ENCODE measurements at places on chromosomes 12 and 14.

DNA sequence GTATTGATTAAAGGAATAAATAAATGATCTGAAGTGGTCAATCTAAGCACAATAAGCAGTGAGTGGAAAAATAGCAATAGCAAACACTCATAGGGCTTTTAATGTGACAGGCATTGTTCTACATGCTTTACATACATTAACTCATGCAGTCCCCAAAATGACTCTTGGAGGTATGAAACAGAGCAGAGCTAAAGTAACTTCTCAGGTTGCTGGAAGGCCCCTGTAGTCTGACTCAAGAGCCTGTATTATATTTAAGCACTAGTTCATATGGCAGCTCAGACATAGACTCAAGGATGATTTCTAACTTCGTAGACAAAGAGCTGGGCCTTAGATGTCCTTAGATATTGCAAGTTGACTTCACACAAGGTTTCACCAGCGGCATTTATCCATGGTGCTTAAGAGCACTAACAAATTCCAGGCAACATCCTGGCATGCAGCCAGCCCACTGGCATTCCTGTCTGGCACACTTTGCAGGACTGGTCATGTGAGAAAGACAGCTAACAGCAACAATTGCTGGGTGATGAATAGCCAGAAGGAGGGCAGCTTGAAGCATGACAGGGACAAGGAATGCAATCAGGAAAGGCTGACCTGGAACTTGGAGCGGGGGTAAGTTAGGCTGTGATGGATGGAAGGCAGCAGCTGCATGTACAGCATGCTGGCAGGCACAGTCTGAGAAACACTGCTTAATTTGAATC lies 22.9 kb upstream of the KTN1 start:
- peak; percentile 75 for DNase-seq

DNA sequence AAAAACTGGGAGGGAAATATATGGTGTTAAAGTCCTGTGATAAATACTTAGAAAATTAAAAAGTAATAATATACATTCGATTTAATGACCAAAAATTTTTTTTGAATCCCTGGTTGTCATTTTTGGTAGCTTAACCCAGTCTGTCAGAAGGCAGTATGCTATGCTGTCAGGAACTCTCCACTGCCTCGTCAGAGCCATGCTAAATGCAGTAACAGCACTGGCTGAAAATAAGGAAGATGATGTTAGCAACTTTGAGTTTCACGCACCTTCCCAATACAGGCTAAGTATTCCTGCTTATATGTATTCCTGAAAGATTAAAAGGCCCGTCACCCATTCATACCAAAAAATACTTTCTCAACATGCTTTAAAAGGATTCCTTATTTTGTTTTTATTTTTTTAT lies 34.2 kb downstream of the SAV1 start:
- DNase-seq, result no peak

- no peak for DNase-seq
Observed at GRCh38 chr12:47822863-47823262, 3.2 kb upstream of the HDAC7 start.

DNA sequence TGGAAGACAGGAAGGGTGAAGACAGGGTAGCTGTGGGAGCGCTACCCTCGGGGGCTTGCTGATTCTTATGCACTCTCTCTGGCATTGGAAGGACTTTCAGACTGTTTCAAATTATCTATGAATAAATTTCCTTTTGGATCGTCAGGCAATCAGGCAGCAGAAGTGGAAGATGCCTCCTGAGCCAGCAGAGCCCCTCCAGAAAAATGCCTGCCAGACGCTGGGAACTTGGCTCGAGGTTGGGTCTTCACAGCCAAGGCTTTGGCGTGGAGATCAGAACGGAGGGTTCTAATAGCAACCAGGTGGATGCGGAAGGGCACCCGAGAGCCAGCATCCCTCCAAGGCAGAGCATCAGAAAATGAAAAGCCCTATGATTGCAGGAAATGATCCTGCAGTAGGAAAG lies 119.2 kb upstream of the RFLNA start:
- no peak for DNase-seq

GRCh38 chr12:55687746-55688145 lies 20.0 kb downstream of the ITGA7 start:
- no peak for DNase-seq

DNA sequence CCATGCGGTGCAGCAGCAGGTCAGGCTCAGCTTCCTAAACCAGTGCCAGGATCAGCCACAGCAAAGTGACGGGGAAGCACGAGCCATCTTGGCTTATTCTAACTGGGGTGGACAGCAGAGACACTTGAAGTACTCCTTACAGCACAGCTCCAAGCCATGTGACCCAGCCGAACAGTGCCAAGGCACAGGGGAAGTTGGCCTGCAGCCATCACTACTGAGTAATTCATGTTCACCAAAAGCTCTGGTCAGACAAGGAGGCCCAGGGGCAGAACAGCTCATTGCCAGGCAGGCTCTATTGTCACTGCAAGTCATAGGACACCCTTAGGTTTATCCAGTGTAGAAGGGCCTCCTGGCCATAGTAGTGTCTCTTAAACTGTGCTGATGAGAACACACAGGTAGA lies 23.4 kb upstream of the SLC35F4 start:
- DNase-seq, result peak; percentile 70

DNA sequence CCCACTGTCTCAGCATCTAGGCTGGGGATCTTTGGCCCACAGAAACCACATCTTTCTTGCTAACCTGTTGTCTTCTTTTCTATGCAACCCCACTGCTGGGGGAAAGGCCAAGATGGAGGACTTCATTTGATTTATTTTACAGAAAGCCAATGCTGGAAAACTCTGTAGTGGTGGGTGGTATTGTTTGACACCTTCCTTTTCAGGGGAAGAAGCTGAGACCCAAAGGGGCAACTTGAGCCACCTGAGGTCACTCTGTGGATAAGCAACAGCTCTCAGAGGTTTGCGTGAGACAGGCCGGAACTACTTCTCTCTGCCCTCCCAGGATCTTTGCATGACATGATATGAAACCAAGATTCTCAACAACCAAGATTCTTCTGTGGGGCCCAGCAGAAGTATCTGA lies 645.2 kb downstream of the VRK1 start:
- no peak for DNase-seq

DNA sequence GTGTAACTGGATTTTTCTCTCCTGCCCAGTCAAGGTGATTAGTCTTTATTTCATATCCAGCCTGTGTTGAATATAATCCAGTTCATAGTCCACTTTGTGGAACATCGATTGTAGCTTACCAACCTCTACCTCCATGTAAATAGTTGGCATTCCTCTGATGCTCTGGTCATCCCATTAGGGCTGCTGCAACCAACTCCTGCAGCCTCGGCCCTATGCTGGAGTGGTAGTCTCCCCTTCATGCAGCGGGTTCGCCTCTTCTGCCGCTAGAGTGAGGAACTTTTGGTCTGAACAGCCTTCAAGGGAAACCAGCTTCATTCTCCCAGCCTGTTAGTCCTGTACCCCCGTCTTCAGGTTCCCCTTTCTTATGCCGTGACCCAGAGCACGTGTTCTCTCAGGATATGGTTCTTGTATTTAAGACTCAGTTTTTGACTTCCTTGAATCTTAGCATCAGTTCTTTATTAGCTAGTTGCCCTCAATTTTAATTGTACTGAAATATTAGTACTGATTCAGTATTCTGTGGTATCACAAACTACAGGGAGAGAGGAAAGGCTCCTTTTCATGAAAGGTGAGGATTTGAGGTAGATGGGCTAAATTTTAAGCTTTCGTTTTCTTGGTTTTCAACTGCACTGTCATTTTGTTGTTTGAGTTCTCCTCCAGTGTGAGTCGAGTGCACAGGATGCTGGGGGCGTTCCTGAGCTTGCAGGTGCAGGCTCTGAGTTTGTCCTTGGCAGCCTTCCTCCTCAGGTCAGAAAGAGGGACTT lies 33.2 kb downstream of the ZNF664 start:
- no peak for DNase-seq

GRCh38 chr14:41758011-41758665 lies 151.5 kb downstream of the LRFN5 start:
- DNase-seq, result no peak

GRCh38 chr12:13135371-13136178 lies 32.1 kb upstream of the GSG1 start:
- DNase-seq, result peak; percentile 85

GRCh38 chr12:94033101-94033500 lies 115.3 kb upstream of the PLXNC1 start:
- DNase-seq, result no peak

DNA sequence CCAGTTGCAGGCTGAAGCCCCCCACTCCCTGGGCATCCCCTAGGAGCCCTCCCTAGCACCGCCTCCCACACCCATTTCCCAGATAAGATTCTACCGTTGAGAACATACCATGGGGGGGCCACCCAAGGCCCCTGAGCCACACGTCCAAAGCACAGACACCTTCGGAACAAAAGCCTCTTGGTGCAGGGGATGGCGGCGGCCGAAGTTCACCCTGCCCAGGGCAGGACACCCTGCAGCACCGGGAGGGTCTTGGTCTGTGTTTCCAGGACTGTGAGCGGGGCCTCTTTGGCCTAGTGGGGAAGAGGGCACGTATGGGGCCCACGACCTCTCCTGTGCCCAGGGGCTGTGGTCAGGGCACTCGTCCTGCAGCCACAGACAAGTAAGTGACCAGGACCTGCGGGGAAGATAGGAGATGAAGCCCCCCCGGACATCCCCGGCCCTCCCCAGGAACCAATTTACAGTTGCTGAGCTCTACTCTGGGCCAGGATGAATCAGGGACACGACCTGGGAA lies 154.3 kb upstream of the C14orf180 start:
- no peak for DNase-seq

GRCh38 chr14:101008631-101009336 lies 105.3 kb upstream of the RTL1 start:
- DNase-seq, result no peak

GRCh38 chr12:113172185-113172584 lies 13.1 kb downstream of the DDX54 start:
- no peak for DNase-seq

GRCh38 chr12:507391-507796 lies 47.7 kb downstream of the B4GALNT3 start:
- no peak for DNase-seq

GRCh38 chr12:122820838-122821271 lies 14.4 kb upstream of the HIP1R start:
- DNase-seq, result no peak

GRCh38 chr12:49954863-49955830 lies 4.6 kb downstream of the AQP2 start:
- DNase-seq, result no peak

GRCh38 chr14:38512236-38512635 lies 256.3 kb upstream of the CLEC14A start:
- no peak for DNase-seq

- DNase-seq, result no peak
Observed at GRCh38 chr14:70043001-70043400, 145.8 kb downstream of the SLC8A3 start.

DNA sequence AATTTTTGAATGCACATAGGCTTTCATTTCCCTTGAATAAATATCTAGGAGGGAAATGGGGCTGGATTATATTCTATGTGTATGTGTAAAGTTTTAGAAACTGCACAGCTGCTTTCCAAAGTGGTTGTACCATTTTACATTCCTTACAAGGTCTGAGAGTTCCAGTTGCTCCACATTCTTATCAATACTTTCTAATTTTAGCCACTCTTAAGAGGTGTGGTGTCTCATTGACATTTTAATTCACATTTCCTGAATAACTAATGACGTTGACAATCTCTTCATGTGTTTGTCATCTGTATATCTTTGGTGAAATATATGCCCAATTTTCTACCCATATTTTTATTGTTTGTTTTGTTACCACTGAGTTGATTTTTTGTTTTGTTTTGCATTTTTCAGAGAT lies 74.6 kb upstream of the VASH1 start:
- DNase-seq, result no peak

GRCh38 chr12:131860472-131861260 lies 32.5 kb downstream of the MMP17 start:
- no peak for DNase-seq

DNA sequence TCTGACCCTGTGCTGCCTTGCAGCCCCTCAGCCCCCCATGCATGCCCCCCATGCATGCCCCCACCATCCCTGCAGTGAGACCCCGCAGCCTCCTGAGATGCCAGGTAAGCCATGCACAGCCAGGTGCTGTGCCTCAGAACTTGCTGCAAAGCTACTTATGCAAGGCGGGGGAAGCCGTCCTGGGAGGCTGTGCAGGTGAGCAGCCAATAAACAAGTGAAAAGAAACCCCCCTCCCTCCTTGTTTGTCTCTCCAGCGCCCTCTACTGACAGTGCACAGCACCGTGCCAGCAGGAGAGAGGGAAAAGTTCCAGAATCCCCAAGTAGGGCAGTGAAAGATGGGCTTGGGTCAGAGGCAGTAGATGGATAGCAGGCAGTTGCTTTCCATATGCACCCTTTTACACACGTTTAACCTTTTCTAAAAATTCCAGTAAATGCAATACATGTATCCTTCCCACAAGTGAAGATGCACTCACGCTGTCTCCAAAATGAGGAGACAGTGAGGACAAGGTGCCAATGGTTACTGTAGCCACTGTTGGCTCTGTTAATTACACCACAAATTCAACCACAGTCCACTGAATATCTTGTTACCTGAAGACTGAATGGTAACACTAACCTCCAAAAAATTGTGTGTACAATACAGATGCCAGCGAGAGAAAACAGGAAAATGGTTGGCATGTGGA lies 18.0 kb downstream of the TNFAIP2 start:
- no peak for DNase-seq

- DNase-seq, result no peak
Observed at GRCh38 chr12:31460024-31460423, 130.9 kb downstream of the DENND5B start.

- no peak for DNase-seq
Observed at GRCh38 chr14:22483863-22484593, 105.0 kb downstream of the DAD1 start.

DNA sequence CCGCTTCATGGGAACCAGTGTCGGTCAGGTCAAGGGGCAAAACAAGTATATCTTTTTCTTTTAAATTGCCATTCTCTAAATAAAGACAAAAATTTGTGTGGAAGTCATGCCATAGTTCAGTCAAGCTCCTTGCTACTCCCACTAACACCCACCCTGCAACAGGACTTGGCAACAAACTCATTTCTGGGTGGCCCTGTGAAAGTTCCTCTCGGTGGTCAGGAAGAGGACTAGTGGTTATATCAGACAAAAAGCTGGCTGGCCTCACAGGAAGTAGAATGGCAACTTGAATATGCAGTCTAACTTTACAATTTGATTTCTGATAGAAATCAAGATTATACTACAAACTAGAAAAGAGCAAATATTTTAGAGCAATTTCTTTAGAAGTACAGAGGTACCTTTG lies 11.2 kb downstream of the DHRS7 start:
- no peak for DNase-seq

GRCh38 chr12:65171073-65171472 lies 1.7 kb downstream of the LEMD3 start:
- no peak for DNase-seq

GRCh38 chr14:43687921-43688320 lies 819.2 kb downstream of the FSCB start:
- DNase-seq, result no peak

- no peak for DNase-seq
Observed at GRCh38 chr14:21233457-21234076, 35.7 kb downstream of the HNRNPC start.

GRCh38 chr14:70711451-70711850 lies 69.7 kb downstream of the TTC9 start:
- DNase-seq, result no peak

- DNase-seq, result no peak
Observed at GRCh38 chr14:104654119-104654518, 35.3 kb upstream of the INF2 start.

GRCh38 chr14:37437490-37437889 lies 157.6 kb downstream of the FOXA1 start:
- DNase-seq, result no peak

- no peak for DNase-seq
Observed at GRCh38 chr12:52817699-52818238, 3.9 kb upstream of the KRT4 start.

Data from ascending aorta (tissue), 2 donors.